Aorta (tissue), 5 donors: ENCODE measurements at places on chromosomes 11 and 22. TPM values are rescaled to one million over a fixed set of nuclear protein-coding genes. Genes with fewer than 3 reads are reported as not detected.

MS4A8 gene
- not detected for total RNA-seq

GRCh38 chr11:2511421-2512369, 66.9 kb downstream of the KCNQ1 start:
- DNase-seq: peak; percentile 65

GRCh38 chr11:12785901-12786300, 111.7 kb downstream of the TEAD1 start:
- no peak for DNase-seq

AGBL2 gene
- total RNA-seq: 0.75 TPM

- no peak for DNase-seq
These were observed 1.4 kb downstream of the ZC3H12C start for GRCh38 chr11:110094298-110095285.

DNAL4 gene
- 10.8 TPM for total RNA-seq

DDI1 gene
- total RNA-seq: not detected

SGSM1 gene
- total RNA-seq: 9.5 TPM

NPAS4 gene
- 7.0 TPM for total RNA-seq

- no peak for DNase-seq
These were observed 99.5 kb downstream of the DBX1 start for GRCh38 chr11:20060647-20061205.

DNA sequence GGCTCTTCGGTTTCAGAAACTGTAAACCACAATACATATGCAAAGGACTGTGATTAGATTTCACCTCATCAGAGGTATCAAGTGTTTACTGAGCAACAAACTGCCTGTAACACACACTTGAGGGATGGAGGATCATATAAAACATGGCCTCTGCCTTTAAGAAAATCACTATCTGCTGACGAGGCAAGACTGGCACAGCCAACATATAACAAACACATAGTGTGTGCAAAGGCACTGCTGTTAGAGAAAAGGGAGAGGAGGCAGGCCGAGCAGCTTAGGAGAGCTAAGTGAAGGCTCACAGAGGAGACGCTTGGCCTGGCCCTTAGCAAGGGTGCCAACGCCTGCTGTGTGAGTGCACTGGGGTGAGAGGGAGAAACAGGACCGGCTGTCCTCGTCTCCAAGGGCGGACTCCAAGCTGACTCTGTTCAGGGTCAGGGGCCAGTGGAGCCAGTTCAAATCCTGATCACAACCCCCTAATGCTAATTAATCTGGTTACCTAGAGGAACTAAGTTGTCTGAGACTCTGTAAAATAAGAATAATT, 48.2 kb downstream of the LRFN4 start:
- DNase-seq: no peak

GRCh38 chr22:37752189-37753087, 55.3 kb upstream of the GCAT start:
- peak; percentile 96 for DNase-seq

- DNase-seq: peak; percentile 46
These were observed 260.8 kb downstream of the LARGE1 start for GRCh38 chr22:33659448-33659847.

GRCh38 chr11:84905411-84905810, 721.7 kb downstream of the DLG2 start:
- DNase-seq: no peak

ZNF143 gene
- 42.0 TPM for total RNA-seq

DNA sequence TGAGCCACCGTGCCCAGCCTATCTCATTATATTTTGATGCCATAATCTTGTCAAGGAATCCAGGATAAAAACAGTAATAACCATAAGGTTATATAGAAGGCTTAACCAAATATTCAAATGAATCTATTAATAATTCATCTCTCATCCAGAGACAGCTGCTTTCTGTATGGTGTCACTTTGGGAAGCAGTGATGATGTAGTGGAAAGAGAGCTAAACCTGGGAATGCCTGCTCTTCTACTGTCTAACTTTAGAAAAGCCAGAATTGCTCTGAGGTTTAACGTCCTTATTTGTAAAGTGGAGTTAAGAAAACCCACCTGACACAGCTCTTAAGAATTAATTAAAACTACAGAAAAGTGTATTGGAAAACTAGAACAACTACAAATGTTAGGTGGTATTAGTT, 29.3 kb upstream of the OR10D3 start:
- no peak for DNase-seq

DNA sequence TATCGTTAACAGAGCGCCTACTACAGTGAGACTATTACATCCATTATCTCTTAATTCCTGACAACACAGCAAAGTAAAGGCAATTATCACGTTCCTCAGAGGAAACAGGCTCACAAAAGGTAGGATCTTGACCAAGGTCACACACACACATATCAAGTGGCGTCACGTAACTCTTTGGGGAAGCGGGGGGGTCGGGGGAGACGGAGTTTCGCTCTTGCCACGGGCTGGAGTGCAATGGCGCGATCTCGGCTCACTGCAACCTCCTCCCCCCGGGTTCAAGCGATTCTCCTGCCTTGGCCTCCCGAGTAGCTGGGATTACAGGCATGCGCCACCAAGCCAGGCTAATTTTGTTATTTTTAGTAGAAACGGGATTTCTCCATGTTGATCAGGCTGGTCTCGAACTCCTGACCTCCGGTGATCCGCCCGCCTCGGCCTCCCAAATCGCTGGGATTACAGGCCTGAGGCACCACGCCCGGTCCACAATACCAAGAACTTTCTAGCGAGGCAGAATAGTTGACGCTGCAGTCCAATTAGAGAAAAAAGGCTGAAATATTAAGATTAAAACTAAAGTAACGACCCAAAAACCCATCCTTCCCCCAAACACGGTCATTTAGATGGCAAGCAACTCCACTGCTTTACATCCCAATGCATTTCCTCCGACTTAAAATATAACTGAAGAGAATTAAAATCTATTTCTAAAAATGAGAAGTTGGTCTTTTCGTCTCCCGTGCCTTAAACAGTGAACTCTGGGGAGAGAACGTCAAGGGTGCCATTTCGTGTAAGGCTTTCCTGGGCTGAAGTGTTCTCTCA, 1.2 kb downstream of the DDX17 start:
- DNase-seq: peak; percentile 65

DNA sequence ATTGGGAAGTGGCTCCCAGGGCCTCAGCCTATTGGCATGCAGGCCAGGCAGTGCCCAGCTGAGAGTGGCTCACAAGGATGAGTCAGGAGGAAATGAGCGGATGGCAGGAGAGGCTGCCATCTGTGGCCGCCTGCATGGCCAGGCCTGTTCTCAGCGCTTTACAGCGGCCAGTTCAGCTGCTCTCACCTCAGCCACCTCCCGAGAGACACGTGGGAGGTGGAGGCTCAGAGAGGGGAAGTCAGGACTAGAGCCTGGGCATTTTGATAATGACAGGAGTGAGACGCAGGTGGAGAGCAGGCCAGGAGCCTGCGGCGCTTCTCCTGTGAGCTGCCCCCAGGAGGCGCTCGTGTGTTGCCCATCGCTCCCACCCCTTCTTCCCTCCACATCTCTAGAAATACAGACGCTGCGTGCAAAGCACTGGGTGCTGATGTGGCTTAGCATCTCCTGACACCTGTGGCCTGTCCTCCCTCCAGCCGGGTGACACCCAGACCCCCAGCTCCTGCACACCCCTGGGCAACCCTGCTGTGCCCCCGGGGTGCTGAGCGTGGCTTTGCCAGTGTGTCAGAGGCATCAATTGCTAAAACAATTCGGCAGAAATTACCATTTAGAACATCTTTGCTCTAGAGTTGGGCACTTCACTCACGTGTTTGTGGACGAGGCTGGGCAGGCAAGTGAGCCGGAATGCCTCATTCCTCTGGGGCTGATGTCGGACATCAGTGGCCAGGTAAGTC, 21.4 kb upstream of the PANX2 start:
- DNase-seq: no peak

DSCAML1 gene
- 2.2 TPM for total RNA-seq

HORMAD2 gene
- not detected for total RNA-seq

GRCh38 chr11:75240311-75241035, at the start of gene TPBGL:
Gene TPBGL (plus strand): TSS chr11:75240774. CDS start chr11:75241050, 276 bp downstream.
- no peak for DNase-seq

DNA sequence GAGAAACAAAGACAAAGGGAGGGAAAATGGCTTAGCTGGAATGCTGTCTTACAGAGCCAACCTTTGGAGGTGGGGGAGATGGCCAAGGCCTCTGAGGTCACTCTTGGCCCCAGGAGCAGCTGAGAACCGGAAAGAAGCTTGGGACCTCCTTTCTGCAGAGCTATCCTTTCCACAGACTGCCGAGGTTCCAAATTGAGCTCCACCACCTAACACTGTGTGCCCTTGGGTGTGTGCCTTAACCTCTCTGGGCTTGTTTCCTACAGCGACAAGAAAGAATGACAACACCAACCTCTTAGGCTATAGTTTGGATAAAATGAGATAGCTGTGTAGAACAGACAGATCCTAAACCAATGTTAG, 23.2 kb downstream of the RTN4RL2 start:
- no peak for DNase-seq

DNA sequence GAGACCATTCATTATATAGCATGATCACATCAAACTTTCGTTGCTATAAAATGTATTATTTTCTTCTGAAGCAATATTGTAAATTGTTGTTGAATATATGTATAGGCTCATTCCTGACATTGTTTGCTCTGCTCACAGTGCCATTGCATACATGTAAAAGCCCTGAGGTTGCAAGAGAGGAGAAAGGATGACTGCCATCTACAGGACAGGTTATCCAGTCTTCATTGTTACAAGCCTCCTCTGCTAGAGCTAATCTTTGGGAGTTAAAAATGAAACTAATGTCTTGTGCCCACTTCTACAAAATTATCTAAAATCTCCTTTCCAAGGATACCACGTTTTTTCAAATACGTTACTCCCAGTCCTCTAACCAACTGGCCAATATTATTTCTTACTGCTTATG, 16.4 kb upstream of the OR5AL1 start:
- DNase-seq: no peak

DNA sequence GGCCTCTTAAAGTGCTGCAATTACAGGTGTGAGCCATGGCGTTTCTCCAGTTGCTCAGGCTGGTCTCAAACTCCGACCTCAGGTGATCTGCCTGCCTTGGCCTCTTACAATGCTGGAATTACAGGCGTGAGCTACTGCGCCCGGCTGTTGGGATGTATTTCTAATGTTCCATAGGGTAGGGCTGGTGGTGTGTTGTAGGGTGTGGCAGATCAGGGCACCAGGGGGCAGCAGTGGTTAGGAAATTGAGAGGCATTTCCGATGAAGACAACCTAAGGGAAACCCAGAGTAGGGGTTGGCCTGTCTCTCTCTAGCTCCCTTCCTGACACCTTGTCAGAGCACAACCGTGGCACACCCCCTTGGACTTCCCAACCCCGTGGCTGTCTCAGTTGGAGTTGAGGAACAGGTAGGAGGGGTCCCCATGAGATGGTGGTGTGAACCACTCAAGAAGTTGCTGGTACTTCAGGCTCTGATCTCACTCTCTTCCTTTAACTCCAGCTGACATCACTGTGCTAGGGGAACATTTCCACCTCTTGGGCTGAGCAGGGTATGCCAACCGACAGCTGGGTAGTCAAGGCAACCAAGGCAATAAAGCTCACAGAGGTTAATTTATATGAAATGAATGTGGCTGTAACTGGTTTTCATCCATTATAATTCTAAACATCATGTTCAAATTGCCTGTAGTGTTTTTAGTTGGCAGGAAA, 33.0 kb downstream of the YWHAH start:
- peak; percentile 78 for DNase-seq

DNA sequence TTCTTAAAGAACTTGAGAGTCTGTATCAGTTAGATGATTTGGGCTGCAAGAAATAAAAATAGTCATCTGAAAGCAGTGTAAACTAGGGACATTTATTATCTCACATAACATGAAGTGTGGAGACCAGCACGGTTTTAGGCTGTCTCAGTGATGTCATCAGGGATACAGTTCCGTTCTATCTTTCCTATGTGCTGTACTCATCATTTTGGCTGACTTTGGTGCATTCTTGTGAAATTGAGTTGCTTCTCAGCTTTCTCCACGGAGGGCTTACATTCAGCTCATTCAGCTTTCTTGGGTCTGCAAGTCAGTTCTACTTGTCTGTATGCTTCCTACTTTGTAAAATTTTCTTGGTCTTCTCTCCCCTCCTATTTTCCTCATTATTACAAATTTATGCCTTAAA, 51.8 kb upstream of the LIN7C start:
- no peak for DNase-seq

OR56A1 gene
- 0.13 TPM for total RNA-seq

- DNase-seq: no peak
These were observed 36.1 kb downstream of the MMP20 start for GRCh38 chr11:102589047-102589459.

- no peak for DNase-seq
These were observed 399.1 kb upstream of the LARGE1 start for GRCh38 chr22:34319346-34319745.

DNA sequence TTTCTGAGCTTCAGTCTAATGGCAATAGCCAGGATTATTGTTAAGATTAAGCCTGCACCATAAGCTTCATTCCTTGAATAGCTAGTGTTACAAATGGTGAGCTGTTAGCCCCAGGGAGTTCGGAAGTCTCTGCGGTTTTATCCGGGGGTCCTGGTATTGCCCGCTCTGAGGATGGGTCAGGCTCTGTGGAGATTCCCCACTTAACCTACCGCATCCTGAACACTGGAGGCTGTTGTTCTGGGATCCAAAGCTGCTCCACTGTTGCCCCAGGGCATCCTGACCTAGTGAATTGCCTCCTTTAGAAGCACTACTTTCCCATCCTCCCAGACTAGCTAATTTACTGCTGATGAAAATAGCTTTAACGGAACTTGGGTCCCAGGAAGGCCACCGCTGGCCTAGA, 14.5 kb upstream of the PEX26 start:
- no peak for DNase-seq

CHRM1 gene
- total RNA-seq: not detected

FAM227A gene
- total RNA-seq: 0.78 TPM

DNA sequence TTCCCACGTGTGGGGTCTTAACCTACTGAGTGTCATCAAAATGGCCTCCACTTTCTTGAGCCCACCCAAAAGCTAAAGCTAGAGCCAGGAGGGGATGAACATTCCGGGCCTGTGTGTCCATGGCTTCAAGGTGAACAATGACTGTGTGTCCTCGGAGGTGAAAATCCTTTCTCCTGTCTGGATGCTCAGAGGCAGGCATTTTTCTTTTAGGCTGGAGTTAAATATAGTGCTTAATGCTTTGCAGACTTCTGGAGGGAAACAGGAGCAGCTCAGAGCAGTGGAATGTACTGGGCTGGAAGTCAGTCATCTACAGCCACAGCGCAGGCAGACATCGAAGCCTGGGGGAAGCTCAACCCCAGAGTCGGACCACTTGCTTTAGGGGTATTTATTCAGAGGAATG, 68.6 kb upstream of the TMEM45B start:
- DNase-seq: no peak

GRCh38 chr11:1502954-1503707, 16.6 kb upstream of the MOB2 start:
- peak; percentile 69 for DNase-seq

GRCh38 chr11:27387362-27387761, 24.3 kb upstream of the CCDC34 start:
- DNase-seq: no peak

DNA sequence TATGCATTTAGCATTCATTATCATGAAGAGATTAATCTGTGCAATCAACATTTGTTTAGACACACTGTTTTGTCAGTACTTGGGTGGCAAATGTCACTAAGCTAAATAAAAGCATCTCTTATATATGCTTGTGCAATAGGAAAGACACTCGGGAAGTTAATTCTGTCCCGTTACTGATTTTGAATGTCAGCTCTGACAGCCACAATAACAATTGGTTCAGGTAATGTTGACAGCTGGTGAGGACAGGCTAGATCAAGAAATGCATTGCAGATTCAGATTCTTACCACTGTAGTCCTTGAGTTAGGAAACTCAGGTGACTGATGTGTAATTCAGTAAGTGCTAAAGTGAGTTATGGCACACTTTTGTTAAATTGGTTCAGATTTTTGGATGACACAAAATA, 523.8 kb upstream of the FAT3 start:
- DNase-seq: no peak

USH1C gene
- not detected for total RNA-seq
